ENCODE measurements at places on chromosomes 1 and 21. TPM values are rescaled to one million over a fixed set of nuclear protein-coding genes. Genes with fewer than 3 reads are reported as not detected.

Gene TNFAIP8L2
- 17.8 TPM for total RNA-seq

Gene IFI44L
- total RNA-seq: 52.9 TPM

Gene GJB3
- total RNA-seq: 0.80 TPM

Gene SPATA45
- not detected for total RNA-seq

Gene S100A7
- total RNA-seq: not detected

Gene EPHA8
- total RNA-seq: not detected

Gene PTPN14
- total RNA-seq: 34.1 TPM

Gene PDZK1
- total RNA-seq: not detected

Gene DYNLT4
- total RNA-seq: 5.2 TPM

Gene CSF3R
- 214 TPM for total RNA-seq

Gene AJAP1
- total RNA-seq: 0.77 TPM

Gene NTMT2
- not detected for total RNA-seq

Gene TUT4
- total RNA-seq: 52.1 TPM

Gene HCRTR1
- not detected for total RNA-seq

Gene NIT1
- total RNA-seq: 43.6 TPM

Gene LINGO4
- 0.50 TPM for total RNA-seq

Gene KRTAP7-1
- not detected for total RNA-seq

Gene OVAAL
- total RNA-seq: not detected

Gene TRAF3IP3
- 12.4 TPM for total RNA-seq

Gene GRIK3
- 0.27 TPM for total RNA-seq

Gene FAM167B
- total RNA-seq: 21.9 TPM

- H3K4me1 ChIP-seq: peaks cover 23% of the 10 kb centered on the region
- no peak overlapping the region for H3K27ac ChIP-seq
- H3K36me3 ChIP-seq: no peaks in the 10 kb centered on the region
- H3K27me3 ChIP-seq: no peaks in the 10 kb centered on the region
- DNase-seq: no peak
These were observed 3.8 kb upstream of the S100B start for GRCh38 chr21:46608672-46609111.

DNA sequence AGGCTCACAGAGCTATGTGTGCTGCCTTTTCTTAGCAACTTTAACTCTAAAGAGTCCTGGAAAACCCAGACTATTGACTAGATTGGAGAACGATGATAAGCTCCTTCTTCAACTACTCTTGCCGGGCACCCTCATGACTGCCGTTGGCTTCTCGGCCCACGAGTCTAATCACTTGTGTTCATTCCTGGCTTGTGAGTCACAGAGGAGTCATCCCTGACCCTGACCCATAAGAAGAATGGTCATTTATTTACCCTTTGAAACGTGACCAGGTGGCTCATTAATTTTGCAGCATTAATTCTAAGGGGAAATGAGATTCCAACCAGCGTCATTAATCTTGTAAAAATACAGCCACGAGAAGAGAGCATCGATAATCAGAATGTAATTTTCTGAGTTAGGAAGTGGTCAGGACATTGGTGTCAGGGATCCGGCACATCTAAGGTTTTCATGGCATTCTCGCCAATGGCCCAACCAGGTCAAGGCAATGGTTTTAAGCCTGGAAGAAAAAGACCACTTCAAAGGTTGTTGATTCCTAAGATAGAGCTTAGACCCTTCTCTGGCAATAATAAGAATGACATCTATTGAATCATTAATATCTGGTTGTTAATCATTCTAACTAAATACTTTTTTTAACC, 183.6 kb upstream of the RUNX1 start:
- no peak for DNase-seq
- no peak overlapping the region for H3K4me3 ChIP-seq
- H3K27ac ChIP-seq: no peak overlapping the region
- no peaks in the 10 kb centered on the region for H3K27me3 ChIP-seq

- peak overlapping the region; percentile 50 for H3K4me3 ChIP-seq
- H3K27me3 ChIP-seq: peaks cover 81% of the 10 kb centered on the region
- no peak overlapping the region for H3K27ac ChIP-seq
These were observed 5.0 kb downstream of the HAPLN2 start for GRCh38 chr1:156623946-156624813.

GRCh38 chr1:12011998-12012397, 7.3 kb upstream of the MIIP start:
- H3K27ac ChIP-seq: no peak overlapping the region
- H3K36me3 ChIP-seq: peaks cover 54% of the 10 kb centered on the region
- H3K27me3 ChIP-seq: no peaks in the 10 kb centered on the region
- no peak for DNase-seq

DNA sequence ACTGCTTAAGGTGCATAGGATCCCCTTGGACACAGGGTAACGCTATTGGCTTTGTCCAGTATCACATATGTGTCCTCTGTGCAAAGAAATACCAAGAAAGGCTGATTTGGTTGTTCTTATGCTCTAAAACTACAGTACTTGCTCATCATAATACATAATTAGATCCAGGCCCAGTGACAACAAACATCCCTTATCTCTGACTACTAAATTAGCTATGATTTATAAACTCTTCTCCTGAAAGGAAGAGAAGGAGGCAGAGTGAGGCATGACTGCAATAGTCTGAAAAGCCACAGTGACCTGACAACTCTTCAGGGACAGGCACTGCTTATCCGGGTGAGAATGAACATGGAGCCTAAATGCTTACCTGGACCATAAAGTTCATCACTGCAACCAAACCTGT, 30.7 kb downstream of the MGST3 start:
- no peak overlapping the region for H3K27ac ChIP-seq
- no peak for DNase-seq
- peaks cover 86% of the 10 kb centered on the region for H3K36me3 ChIP-seq
- peaks cover 8% of the 10 kb centered on the region for H3K4me1 ChIP-seq
- no peak overlapping the region for H3K4me3 ChIP-seq

GRCh38 chr1:224735159-224735558, 119.0 kb downstream of the CNIH3 start:
- no peak for DNase-seq
- no peak overlapping the region for H3K27ac ChIP-seq
- H3K4me1 ChIP-seq: peaks cover 28% of the 10 kb centered on the region
- H3K4me3 ChIP-seq: no peak overlapping the region
- H3K36me3 ChIP-seq: no peaks in the 10 kb centered on the region
- H3K27me3 ChIP-seq: no peaks in the 10 kb centered on the region

- peaks cover 6% of the 10 kb centered on the region for H3K4me1 ChIP-seq
- H3K27me3 ChIP-seq: no peaks in the 10 kb centered on the region
- no peaks in the 10 kb centered on the region for H3K36me3 ChIP-seq
- H3K4me3 ChIP-seq: no peak overlapping the region
- no peak overlapping the region for H3K27ac ChIP-seq
These were observed 90.5 kb downstream of the NUF2 start for GRCh38 chr1:163412221-163412620.

- H3K4me3 ChIP-seq: no peak overlapping the region
- H3K36me3 ChIP-seq: no peaks in the 10 kb centered on the region
- H3K27ac ChIP-seq: no peak overlapping the region
- H3K27me3 ChIP-seq: no peaks in the 10 kb centered on the region
- H3K4me1 ChIP-seq: no peaks in the 10 kb centered on the region
These were observed 1031.6 kb downstream of the KCNT2 start for GRCh38 chr1:195576641-195577040.

DNA sequence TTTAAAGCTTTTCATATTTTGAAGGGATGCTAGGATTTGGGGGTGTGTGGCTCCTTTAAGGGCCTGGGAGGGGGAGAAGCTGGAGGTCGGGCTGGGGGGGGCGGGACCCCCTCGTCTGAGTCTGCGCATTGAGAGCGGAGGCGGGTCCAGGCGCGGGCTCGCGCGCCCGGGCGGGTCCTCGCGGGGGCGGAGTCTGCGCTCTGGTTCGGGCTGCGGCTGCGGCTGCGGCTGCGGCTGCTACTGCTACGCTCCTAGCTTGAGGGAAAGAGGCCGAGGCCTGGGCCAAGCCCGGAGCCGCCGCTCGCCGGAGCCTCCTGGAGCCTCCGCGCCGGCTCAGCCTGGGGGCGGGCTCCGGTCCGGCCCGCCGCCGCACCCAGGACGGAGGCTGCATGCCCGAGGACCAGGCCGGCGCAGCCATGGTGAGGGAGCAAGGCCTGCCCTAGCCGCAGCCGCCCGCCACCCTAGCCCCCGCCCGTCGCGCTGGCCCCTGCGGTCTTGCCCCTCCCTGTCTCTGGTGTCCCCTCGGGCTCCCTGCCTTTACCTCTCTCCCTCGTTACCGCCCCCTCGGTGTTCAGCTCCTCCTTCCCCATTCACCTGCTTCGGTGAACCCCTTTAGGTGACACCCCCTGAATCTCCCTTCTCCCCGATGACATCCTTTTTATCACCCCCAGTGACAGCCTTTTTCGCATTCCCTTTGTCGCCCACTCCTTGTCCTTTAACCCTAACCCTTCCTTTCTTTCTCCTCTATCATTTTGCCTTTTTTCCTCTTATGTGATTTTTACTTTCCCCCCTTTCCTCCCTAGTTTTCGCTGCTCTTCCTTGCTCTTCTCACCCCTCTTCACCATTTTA, at the start of gene ZYG11B:
ZYG11B (plus strand) TSS at position 189 of the 849 bp plus-strand sequence; CDS start at position 390, 201 bp downstream.
- peak within 1 kb of the TSS; percentile 91 for H3K27ac ChIP-seq
- no peaks in the 10 kb centered on the region for H3K36me3 ChIP-seq
- H3K4me3 ChIP-seq: peak within 1 kb of the TSS; percentile 94

- H3K4me1 ChIP-seq: peaks cover 74% of the 10 kb centered on the region
These were observed 1.4 kb upstream of the ARHGEF2 start for GRCh38 chr1:155979597-155980343.

DNA sequence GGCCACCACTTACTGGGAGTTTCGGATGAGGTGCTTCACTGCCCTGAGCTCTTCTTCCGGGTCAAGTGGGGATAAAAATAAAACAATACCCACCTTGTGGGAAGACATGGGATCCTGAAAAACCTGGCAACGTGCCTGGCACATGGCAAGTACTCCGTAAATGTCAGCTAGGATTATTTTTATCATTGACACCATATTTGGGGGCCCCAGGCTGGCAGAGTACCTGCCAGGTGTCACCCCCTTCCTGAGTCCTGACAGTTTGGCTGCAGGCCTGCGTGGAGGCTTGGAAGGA, 9.2 kb upstream of the EPHA2 start:
- H3K27me3 ChIP-seq: no peaks in the 10 kb centered on the region
- no peaks in the 10 kb centered on the region for H3K36me3 ChIP-seq
- no peak for DNase-seq
- peaks cover 21% of the 10 kb centered on the region for H3K4me1 ChIP-seq

DNA sequence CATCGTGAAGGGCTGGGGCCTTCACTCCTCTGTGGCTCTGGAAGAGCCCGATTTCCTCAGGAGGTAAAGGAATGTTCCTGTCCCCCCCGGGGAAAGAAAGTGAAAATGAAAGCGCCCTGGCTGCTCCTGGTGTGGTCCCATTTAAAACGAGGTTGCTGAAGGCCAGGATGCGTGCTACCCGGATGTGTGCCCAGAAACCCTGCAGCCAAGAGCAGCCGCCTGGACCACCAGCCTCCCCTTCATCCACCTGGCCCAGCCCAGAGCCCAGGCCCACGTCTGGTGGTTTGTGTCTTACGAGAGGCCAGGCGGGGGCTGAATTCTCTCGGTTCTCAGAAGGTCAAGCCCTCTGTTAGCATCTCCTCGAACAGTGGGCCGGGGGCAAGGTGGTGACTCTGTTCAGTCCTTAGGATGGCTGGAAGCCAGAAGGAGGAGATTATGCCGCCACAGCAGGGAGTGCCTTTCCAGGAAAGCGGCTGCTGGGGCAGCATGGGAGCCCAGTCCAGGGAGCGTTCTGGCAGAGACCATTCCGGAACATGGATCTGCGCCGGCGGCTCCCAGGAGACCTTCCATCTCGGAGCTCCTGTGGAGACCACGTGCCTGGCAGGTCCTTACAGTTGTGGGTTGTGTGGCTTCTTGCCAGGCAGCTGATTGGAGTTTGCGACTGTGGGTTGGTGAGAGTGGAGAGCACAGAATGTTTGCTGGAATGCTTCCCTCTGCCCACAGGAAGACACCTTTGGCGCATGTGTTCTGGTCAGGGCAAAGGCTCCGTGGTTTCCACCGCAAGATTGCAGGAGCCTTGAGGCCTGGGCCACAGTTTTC, 1.4 kb downstream of the GUK1 start:
- H3K4me1 ChIP-seq: peaks cover 48% of the 10 kb centered on the region
- H3K4me3 ChIP-seq: peak overlapping the region; percentile 77
- H3K36me3 ChIP-seq: peaks cover 24% of the 10 kb centered on the region
- no peaks in the 10 kb centered on the region for H3K27me3 ChIP-seq
- peak; percentile 55 for DNase-seq

GRCh38 chr1:40036574-40036973, 4.0 kb upstream of the CAP1 start:
- no peak for DNase-seq
- H3K27ac ChIP-seq: no peak overlapping the region
- H3K27me3 ChIP-seq: no peaks in the 10 kb centered on the region
- no peak overlapping the region for H3K4me3 ChIP-seq

- no peak for DNase-seq
- no peak overlapping the region for H3K4me3 ChIP-seq
- H3K27ac ChIP-seq: peak overlapping the region; percentile 79
- peaks cover 14% of the 10 kb centered on the region for H3K4me1 ChIP-seq
- no peaks in the 10 kb centered on the region for H3K36me3 ChIP-seq
These were observed 229.2 kb downstream of the RHOU start for GRCh38 chr1:228964178-228965089.

DNA sequence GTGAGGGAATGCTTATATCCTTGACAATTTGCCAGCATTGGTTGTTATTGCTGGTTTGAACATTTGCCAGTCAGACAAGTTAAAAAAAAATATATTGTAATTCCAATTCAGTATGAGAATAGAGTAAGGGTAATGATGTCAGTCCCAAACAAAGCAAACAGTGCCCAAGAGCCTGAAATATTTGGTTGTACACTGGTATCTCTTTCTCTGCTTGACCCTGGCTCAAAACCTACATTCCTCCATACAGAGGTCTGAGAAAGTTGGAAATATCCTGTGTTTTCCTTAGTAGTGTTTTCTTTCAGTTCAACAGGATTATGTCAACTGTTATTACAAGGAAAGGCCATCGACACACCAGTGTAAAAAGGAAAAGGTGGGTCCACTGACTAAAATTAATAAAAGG, 145.6 kb downstream of the MRPL39 start:
- H3K27me3 ChIP-seq: no peaks in the 10 kb centered on the region

GRCh38 chr1:24960071-24960801, 30.2 kb upstream of the RUNX3 start:
- no peaks in the 10 kb centered on the region for H3K36me3 ChIP-seq
- peaks cover 8% of the 10 kb centered on the region for H3K27me3 ChIP-seq
- no peak overlapping the region for H3K4me3 ChIP-seq
- no peak overlapping the region for H3K27ac ChIP-seq
- no peak for DNase-seq

All from lower lobe of right lung (tissue), 2 donors.